ENCODE measurements at places on chromosomes 6 and 20.

- no peak for DNase-seq
Observed at GRCh38 chr6:83708970-83709747, at the start of gene SNAP91. Gene SNAP91 (minus strand): TSS chr6:83709101. CDS start chr6:83707927, 1,174 bp downstream.

DNA sequence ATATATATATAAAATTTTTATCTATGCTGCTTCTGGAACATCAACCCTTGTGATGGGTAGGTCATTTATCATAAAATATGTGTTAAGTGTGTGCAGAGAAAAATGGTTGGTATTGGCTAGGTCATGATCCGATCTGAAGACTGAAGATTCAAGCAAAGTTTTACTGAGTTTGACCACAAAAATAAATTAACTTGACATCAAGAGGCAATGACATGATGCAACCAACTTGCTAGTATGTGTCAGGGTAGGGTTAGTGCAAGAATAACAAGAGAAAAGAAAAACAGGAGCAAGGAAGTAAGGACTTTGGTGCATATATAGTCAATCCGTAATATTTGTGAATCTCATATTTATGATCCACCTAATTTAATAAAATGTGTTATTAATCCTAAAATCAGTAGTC is 1202.0 kb upstream of the ADGRB3 start:
- DNase-seq, result no peak

DNA sequence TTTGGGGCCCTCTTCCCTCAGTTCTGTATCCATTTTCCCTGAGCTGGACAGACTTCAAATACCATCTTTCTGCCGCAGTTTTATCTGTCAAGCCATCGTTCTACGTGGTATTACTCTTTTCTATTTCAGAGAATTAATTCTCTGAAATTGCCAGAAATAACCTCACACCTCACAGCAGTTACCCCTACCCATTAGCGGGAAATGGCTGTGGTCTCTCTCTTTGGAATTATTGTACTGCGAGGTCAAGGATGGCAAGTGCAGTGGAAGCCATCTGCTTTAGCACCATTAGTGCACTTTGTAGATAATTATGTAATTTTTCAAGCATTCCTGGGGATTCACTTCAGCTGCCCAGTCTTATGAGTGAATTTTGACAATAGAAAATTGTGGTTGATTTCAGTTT is 147.8 kb upstream of the CDH4 start:
- DNase-seq, result no peak

GRCh38 chr6:153160221-153160620 is 29.1 kb upstream of the RGS17 start:
- DNase-seq, result no peak

DNA sequence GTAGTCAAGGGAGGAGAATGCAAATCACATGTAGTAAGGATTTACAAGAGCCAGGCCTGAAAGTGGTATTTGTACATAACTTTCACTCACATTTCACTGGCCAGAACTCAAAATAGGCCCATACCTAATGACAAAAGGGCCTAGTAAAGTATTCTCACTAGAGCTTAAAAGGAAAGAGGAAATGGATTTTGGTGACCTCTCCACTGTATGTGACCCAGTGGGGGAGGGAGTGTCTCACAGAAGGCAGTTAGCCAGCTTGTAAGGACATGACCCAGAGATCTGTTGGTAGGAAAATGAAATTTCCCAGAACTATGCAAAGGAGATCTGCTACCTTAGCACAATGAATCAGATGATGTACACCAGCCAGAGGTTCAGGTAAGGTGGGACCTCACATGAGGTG is 124.4 kb downstream of the PTPRT start:
- no peak for DNase-seq

DNA sequence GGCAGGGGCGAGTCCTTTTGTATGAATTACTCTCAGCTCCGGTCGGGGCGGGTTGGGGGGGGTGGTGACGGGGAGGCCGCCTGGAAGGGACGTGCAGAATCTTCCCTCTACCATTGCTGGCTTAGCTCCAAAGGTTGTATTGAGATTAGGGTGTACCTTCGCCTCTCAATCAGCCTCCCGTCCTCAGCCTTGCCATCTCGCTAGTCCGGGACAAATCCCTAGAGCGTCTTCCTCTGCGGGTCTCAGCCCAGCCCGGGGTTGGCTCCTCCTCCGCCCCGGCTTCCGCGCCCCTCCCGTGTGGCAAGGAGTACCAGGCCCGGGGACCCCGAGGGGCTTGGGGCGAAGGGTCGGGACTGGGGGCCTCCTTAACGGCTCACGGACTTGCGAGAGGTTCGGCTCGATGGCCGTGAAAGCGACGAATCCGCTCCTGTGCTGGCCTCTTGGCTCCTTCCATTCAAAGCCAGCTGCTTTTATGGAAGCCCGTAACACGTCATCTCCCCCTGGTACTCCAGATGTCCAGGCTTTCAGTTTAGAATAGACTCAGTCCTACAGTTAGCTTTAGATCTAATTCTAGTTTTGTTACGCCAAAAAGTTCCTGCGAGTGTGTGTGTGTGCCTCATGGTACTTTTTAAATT is 636 bp upstream of the EEF1A1 start:
- no peak for DNase-seq

GRCh38 chr6:123263981-123264380 is 267.9 kb downstream of the CLVS2 start:
- no peak for DNase-seq

DNA sequence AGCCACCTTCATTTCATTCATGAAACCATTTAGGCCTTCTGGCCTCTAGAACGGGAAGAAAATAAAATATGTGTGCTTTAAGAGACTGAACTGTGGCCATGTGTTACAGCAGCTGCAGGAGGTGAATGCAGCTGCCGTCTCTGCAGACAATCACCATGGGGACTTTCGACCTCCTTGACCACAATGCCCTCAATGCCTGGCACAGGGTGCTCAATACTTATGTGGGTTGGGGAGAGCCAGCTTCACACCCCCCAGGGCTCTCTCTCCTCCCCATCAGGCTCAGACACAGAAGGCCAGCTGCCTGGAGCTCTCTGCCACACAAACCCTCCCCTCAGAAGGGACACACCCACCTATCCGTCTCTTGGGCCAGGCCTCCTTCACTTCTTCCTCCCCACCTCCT is 43.5 kb downstream of the ANKRD60 start:
- no peak for DNase-seq

Data from vagina (tissue), 2 donors.